Erythroblast (primary cell): ENCODE measurements at places on chromosomes 13 and 19.
A peak's percentile ranks its signal among the peaks of the same experiment; 100 is the strongest.

GRCh38 chr13:106474912-106475311 lies 60.5 kb downstream of the EFNB2 start:
- DNase-seq = no peak

- DNase-seq = no peak
Observed at GRCh38 chr13:51739027-51739764, 64.8 kb downstream of the DHRS12 start.

DNA sequence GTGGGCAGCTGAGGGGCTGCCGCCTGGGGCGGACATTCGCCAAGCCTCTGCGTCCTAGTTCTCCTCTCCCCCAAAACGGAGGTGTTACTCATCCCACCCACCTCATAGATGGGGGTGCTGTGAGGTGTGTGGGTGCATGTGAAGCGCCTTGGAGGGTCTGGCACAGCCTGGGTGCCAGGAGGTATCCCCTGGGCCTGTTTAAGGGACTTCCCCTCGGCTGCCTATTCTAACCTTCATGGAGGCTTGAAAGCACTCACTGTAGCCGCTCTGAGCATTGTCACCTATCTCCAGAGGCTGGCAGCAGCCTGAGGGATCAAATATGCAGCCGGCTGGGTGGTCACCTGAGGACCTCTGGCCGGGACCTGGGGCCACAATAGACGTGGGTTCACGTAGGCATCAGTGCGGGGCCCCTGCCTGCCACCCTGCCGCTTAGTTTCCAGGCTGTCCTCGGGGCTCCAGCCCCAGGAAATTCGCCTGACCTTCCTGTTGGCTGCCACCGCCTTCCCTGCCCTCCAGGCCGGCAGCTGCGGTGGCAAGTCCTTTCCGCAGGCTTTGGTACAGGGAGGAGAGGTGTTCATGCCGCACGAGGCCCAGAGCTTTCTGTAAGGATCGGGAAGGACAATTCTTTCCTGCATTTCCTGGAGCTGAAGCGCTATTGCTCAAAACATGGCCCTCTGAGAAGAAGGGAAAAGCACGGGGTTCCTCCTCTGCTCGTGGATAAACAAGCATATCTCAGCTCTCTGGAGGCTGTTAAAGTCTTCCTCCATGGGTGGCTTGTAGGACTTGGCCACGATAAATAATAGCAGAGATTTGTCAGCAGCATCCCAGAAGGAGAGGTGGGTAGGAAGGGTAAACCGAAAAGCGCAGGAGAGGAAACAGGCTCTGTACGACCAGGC lies 4.6 kb downstream of the COL4A2 start:
- no peak for DNase-seq

- no peak for DNase-seq
Observed at GRCh38 chr19:9885077-9885552, 50.0 kb downstream of the PIN1 start.

DNA sequence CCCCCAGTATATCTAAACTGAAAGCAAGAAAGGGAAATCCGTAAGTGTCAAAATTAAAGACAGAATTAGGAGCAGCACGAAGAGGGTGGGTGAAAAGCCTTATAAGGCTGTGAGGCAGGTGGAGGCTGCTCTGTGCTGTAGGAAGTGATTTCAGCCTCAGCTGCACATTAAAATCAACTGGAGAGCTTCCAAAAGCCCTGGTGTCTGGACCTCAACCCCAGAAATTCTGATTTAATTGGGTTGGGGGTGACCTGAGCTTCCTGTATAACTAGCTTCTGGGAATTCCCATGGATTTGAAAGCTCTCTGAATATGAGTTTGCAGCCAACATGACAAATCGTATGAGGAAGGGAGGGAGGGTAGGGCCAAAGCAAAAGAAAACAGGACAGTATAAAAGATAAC lies 242.4 kb upstream of the TMTC4 start:
- DNase-seq = no peak

DNA sequence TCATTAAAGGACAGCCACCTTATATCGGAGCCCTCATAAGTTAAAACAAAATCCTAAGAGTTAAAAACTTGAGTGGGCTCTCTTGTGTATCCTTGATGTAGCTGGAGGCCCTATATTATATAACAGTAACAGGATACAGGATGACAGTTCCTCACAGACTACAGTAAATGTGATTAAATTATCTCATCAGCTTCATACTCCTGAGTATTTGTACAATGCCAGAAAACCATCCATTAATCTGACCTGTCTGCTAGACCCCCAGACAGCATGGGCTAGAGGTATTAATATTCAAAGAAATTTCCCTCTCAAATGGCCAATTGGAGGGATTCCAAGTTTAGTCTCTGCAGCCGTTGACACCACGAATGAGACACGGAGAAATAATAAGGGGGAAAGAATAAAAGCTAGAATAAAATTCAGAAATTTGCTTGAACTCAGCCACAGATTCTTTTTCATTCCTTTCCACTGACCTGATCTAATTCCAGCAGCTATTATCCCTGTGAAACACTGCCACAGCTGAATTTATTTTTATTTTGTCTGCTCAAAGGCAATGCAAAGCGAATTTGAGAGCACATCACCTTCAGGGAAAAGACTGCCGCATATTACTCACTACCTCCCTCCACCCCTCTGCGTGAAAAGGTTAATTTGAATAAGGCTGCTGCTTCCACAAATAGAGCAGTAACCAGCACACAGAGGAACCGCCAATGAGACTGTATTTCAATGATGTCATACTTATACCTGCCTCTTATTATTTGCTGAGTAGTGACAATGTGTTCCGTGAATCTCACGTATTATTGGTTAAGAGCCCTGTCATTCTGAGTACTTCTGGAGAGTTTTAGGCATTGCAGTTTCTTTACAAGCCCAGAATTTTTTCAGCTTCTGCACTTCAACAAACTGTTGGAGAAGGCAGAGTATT lies 155.9 kb upstream of the KLF12 start:
- DNase-seq = no peak

DNA sequence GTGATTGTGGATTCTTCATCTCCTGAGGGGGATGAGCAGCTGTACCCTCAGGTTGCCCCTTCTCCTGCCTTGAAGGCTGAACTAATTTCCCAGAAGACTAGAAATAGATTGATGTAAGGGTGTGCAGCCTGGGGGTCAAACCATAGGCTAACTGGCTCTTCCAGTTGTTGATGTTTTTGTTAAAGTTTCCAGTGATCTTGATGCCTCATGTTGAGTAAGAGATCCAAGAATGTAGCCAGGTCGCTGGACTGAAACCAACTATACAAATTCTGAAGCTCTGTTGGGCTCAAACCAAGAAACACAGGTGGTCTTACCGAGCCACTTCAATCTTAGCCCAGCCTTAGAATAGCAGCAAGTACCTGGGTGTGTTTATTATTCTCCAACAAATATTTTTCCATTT lies 391.8 kb downstream of the KLF5 start:
- DNase-seq = no peak

DNA sequence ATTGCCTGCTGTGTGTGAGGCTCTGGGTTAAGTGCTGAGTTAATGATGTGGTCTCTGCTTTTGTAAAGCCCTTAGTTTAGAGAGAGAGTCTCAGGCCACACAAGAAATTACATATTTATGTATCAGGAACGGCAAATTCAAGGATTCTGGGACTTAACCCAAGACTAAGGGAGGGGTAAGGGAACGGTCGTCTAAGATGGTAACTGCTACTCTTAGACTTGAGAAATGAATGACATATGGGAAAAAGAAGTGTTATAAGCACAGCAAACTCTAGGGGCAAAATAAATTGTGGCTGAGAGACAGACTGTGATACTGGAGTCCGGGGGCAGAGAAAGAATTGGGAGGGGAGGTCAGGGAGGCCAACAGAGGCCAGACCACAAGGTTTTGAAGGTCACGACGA lies 10.2 kb downstream of the VSIG10L start:
- DNase-seq = no peak

DNA sequence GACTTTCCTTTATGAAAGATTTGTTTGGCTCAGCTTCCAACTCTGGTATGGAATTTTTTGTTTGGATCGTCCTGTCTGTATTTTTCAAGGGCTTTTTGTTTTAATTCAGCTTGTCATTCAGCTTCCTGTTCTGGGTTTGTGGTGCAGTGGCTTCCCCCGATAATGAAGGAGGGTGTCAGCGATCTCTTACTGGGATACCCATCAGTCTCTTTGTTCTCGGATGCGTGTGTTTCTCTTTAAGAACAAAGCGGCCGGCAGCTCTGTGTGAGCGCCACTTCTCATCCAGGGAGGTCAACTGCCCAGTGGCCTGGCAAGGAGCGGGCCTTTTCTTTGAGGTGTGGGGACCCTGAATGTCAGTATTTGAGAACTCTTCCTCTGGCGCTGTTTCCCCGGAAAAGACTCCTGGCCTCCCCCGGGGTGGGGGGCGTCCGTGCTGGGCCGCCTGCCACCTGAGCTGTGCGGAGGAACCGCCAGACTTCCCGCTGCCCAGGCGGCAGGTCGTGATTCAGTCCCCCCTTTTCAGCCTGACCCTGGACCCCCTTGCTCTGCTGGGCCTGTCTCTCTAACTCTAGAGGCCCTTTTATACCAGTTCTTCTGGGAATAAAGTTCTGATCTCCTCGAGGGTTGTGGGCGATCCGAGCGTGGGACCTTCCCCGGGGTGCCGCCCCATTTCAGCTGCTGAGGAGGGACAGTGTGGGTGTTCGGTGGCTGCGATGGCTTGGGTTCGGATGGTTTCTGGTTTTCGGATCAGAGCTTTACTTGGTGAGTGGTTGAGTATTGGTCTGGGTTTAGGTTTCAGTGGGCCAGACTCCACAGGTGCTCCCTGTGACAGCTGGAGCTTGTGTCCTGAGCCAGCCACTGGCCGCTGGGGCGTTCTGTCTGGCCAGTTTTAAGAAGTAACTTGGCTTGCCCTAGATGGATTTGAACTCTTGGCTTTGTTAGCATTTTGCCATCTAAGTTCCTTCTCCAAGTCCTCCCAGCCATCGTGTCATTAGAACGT lies 3.4 kb downstream of the SF3A2 start:
- DNase-seq = peak; percentile 57

- no peak for DNase-seq
Observed at GRCh38 chr13:39737047-39737446, 81.6 kb downstream of the COG6 start.

DNA sequence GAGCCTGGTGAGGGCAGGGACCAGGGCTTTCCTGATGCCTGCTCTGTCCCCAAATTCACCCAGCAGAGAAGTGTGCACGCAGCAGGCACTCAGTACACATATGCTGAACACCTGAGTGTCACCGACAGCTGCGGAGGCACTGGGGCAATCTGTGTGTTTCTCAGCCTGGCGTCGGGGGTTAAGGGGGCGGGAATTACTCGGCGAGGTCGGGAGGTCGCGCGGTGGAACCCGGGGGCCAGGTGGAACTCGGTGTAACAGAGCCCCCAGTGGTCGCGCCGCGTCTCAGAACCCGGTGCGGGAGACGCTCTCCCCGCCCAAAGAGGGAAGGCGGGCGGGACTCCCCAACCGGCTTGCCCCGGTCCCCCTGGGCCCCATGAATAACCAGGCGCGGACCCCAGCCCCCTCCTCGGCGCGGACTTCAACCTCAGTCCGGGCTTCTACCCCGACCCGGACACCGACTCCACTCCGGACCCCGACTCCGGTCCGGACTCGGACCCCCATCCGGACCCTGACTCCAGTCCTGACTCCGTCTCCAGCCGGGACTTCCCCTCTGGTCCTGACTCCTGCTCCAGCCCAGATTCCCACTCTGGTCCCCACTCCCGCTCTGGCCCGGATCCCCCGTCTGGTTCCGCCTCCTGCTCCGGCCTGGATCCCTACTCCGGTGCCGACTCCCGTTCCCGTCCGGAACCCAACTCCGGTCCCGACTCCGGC lies at the start of gene SELENOV:
TSS of gene SELENOV (plus strand) at position 300 of the 711 bp plus-strand sequence. CDS start at position 374, 74 bp downstream.
- no peak for DNase-seq

- DNase-seq = no peak
Observed at GRCh38 chr19:4897146-4897545, 5.5 kb downstream of the ARRDC5 start.

DNA sequence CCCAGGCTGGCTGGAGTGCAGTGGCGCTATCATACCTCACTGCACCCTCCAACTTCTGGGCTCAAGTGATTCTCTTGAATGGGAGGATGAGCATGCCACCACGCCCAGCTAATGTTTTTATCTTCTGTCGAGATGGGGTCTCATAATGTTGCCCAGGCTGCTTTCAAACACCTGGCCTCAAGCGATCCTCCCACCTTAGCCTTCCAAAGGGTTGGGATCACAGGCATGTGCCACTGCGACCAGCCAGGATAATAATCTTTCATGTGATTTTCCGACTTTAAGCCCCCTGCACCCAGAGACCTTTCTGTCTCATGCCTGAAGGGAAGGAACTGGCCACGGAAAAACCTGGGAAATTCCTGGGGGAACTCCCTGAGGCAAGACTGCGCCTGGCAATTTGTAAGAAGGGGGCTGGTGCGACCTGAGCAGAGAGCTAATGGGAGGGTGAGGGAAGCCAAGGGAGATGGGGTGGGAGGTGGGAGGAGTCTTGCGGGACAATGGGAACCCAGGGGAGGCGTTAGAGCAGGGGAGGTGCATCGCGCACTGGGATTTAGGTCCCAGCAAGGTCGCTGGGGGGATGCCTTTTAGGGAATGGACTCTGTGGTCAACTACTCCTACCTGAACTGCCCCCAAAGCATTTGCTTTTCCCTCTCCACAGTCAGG lies 1.2 kb upstream of the CCDC124 start:
- DNase-seq = no peak

DNA sequence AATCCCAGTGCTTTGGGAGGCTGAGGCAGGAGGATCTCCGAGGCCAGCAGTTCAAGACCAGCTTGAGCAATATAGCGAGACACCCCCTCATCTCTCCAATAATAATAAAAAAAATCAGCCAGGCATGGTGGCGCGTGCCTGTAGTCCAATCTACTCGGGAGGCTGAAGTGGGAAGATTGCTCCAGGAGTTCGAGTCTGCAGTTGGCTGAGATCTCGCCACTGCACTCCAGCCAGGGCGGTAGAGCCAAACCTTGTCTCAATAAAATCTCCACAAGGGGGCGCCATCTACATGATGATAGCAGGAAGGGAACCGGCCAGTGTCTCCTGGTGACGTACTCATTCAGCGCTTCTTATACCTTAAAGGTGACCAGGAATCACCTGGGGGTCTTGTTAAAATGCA lies 13.6 kb upstream of the C5AR1 start:
- DNase-seq = peak; percentile 81

DNA sequence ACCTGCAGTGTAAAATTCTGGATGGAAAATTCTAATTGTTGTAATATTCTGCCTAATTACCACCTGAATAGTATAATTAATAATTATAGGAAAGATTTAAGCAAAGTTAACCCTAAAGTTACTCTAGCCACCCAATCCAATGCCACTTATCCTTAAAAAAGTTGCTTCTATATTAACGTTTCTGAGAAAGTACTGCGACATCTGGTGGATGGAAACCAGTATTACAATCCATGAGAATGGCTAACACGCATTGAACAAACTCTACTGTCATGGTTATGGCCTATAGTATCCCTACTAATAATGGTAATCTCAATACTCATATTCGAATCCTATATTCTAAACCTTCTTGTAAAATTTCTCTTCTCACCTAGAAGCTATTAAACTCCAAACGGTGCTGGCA lies 1551.8 kb downstream of the SLITRK1 start:
- DNase-seq = peak; percentile 4

GRCh38 chr19:45100201-45100600 lies 7.2 kb downstream of the PPP1R37 start:
- DNase-seq = no peak

GRCh38 chr13:60662595-60662994 lies 265.6 kb downstream of the TDRD3 start:
- DNase-seq = no peak

- no peak for DNase-seq
Observed at GRCh38 chr19:10195199-10195519, 406 bp upstream of the DNMT1 start.

GRCh38 chr19:51660975-51661600 lies 14.5 kb upstream of the SIGLEC14 start:
- DNase-seq = peak; percentile 89
